ENCODE measurements at places on chromosomes 12 and 14. TPM values are rescaled to one million over a fixed set of nuclear protein-coding genes. Genes with fewer than 3 reads are reported as not detected.

The GLIPR1 gene
- 11.7 TPM for total RNA-seq

GRCh38 chr14:54175298-54175942 lies 218.8 kb upstream of the BMP4 start:
- DNase-seq, result peak; percentile 31

GRCh38 chr12:93192878-93193277 lies 184.8 kb upstream of the NUDT4 start:
- no peak for DNase-seq

The LTBP2 gene
- 23.6 TPM for total RNA-seq
